ENCODE measurements at places on chromosomes 2 and 18.

DNA sequence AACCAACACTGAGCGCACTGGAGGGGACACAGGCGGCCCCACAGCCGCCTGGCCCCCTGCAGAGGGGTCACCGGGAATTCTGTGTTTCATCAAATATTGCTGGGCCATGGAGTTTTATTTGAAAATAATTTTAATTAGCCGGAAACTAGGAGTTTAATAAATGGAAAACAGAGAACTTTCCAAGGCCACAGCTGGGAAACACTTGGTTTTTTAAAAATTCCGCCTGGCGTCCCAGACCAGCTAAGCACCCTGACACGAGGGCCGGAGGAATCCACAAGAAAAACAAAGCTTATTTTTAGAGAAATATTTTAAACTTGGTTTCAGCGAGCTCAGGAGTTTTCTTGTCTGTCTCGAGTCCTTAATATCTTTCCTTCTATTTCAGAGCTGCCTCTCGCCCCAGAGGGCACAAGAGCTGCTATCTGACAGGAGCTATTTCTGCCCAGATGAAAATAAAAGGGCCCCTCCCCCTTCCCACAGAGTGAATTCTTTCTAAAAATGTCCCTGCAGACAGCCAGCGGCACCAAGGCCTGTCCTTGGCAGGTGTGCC is 8.2 kb downstream of the ZFP36L2 start:
- DNase-seq = no peak

- DNase-seq = no peak
These were observed at the start of gene FBXO36 for GRCh38 chr2:229922449-229923386. Gene FBXO36 (plus strand): TSS chr2:229922503. CDS start chr2:229922514, 11 bp downstream.

DNA sequence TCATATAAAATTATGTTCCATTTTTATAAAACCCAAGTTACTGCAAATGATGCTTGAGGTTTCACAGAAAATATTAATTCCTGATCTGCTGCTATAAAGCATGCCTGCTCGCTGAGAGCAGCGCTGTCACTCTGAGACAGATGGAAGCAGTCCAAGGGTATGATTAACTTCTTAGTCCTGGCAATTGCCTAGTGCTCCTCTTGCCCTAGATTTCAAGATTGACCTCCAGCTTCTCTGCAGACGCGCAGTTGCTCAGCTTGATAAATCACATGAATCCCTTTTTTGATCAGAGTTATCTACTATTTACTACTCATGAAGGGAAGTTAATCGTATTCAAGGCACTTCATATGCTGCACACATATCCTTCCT is 154.6 kb upstream of the REV1 start:
- DNase-seq = no peak

- no peak for DNase-seq
These were observed 326.3 kb upstream of the ZNF521 start for GRCh38 chr18:25678221-25678620.

- DNase-seq = no peak
These were observed 8.4 kb upstream of the CABYR start for GRCh38 chr18:24130494-24130893.

- no peak for DNase-seq
These were observed 4.0 kb downstream of the RNMT start for GRCh38 chr18:13730481-13730880.

DNA sequence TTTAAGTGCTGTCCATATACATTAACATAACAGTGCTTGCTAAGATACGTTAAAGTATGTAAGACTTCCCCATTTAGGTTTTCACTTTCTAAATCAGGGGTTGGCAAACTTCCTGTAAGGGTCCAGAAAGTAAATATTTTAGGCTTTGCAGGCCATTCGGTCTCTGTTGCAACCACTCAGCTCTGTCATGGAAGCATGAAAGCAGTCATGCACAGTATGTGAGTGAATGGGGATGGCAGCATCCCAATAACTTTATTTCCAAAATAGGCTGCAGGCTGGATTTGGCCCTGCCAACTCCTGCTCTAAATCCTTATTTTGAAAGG is 128.7 kb downstream of the PLA2R1 start:
- DNase-seq = no peak

DNA sequence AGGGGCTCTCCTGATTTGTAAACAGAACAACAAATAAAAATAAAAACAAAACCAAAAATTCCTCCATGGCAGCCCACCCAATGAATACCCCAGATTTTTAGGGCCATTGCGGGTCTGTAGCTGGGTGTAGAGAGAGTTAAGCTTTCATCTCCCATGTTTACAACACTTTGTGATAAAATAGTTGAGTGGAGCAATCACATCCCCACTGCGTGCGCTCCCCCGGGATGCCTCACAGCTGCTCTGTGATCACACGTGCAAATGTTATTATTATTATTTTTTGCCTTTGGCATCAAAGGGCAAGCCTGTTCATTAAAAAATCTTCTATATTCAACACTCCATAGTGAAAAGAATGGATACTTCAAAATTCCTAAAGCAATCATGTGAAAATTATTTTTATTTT is 118.0 kb downstream of the MBP start:
- no peak for DNase-seq

GRCh38 chr2:119792907-119793312 is 33.2 kb downstream of the PTPN4 start:
- no peak for DNase-seq

DNA sequence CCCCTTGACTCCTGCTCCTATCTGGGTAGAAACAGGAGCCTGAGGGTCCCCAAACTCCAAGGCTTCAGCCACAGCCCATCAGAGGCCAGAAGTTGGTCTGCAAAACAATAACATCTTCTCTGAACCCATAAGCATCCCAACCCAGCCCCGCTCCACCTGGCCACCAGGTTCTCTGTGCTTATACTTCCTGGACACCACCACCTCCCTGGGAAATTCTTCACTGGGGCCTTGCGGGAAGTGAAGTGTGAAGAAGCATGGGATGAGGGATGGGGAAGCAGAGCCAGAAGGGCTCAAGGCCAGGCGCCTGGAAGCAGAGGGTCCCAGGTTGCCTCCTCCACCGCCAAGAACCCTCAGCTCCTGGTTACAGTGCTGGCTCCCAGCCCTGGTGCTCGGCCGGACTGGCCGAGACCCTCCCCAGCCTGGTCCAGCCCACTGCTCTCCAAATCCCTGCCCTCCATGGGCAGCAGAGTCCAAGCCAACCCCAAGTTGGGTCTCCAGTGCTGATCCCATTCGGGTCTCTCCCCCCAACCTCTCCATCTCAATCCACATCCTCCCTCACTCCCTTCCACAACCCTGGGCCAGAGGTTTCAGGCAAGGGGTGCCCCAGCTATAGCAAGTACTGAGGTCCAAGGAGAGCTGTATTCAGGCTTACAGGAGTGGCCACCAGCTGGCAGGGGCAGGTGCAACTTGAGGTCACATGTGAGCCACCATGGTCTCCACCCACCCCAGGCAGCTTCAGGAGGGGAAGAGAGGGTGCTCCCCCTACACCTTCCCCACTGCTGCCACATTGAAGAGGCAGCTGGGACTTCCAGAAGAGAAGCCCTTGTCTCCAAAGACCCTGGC is 60.7 kb downstream of the TNS1 start:
- DNase-seq = no peak

DNA sequence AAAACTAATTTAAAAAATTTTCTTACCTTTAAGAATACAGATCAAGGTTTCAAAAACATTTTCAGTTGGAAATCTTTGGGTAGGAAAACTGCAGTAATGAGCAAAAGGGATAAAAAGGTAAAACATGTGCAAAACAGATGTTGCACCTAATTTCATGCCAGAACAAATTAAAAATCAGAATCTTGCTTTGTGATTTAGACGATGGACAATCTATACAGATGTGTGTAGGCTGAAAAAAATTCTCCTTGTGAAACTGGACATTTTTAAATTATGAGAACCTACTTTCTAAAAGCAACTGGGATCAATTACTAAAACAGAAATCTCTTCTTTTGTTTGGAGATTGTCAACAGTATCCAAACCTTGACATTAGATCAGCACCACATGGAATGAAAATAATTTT is 183.2 kb upstream of the ITGA4 start:
- DNase-seq = no peak

DNA sequence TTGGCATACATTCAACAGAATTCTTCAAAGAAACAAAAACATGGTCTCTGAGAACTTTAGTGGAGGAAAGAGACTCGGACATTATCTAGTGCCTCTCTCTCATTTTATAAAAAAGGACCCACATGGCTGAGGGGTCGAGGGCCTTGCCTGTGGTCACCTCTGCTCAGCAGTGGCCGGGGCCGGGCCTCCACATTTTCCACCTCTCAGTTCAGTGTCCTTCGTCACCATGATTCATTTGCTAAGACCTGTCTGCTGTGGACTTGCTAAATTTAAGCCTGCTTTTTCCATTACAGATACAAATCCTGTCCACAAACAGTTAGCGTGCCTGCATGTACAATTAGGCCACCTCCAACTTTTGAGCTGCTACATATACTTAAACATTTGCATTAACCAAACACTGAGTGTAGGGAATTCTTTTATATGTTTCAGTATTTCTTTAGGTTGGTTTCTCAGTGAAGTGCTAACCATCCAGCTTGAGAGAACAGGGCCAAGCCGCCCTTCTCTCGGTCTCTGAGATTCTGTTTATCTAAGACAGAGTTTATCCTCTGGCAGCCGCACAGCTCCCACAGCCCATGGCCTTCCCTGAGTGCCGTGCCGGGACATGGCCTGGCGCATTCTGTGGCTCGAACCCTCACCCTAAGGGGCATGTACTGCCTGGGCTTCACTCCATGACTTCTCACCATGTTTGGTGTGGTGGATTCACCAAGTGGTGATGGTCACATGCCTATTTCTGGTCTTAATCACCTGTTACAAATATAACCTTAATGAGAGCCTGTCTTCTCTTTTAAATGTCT is 46.2 kb downstream of the COA5 start:
- no peak for DNase-seq

- no peak for DNase-seq
These were observed 272.1 kb downstream of the NAPG start for GRCh38 chr18:10797896-10798295.

GRCh38 chr2:7071154-7071553 is 153.9 kb downstream of the RNF144A start:
- no peak for DNase-seq

GRCh38 chr2:169073963-169074751 is 4.8 kb downstream of the DHRS9 start:
- DNase-seq = no peak

- peak; percentile 10 for DNase-seq
These were observed 56.1 kb upstream of the PEX13 start for GRCh38 chr2:60961457-60961856.

DNA sequence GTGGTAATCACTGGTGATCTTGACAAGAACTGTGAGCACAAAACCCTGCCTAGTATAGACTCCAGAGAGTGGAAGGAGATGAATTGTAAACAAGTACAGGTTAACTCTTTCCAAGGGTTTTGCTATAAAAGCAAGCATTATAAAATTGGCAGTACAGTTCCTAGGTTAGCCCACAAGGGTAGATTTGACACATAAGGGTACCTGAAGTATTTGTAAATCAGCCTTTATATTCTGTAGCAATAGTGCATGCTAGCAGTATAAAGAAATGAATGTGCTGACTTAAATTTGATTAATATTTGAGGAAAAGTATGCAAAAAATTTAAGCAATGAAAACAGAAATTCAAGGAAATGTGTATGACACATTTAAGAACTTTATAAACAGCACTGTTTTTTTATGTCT is 42.4 kb downstream of the SP3 start:
- DNase-seq = no peak

DNA sequence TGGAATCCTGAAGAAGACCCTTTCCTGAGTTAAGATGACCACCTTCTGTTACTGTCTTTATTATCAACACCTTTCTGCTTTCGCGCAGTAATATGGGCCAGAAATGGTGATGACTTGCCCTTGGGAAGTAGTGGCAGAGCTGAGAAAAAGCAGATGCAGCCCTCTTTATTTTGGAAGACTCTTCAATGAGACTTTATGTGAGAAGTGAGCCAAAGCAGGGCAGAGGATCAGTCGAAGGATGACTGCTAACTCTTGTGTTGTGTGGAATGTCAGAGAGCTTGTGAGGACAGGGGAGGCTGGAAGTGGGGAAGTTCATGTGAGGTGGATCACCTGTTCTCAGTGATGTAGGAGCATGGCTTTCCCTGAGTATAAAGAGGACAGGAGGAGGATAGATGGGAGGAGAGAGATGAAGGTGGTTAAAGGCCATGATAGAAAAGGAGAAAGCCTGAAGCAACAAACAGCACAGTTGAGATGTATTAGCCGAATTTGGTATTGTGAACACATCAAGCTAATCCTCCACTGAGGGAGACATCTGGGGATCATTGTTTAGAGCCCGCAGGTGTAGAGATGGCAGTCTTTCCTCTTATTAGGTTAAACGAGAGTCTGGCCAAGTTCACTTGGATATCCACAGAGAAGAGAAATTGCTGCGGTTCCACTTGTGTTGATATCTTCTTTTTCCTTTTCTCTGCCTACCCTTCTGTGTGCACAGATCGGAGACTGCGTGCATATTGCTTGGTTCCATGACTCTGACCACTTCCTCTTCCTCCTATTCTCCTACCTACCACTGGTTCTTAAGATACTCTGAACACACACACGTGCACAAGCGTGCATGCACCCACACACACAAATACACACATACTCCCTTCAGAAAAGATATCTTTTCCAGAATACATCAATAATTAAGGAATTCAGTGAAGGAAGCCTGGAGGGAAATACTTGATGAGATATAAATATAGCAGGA is 67.4 kb downstream of the SLC9A2 start:
- DNase-seq = no peak

DNA sequence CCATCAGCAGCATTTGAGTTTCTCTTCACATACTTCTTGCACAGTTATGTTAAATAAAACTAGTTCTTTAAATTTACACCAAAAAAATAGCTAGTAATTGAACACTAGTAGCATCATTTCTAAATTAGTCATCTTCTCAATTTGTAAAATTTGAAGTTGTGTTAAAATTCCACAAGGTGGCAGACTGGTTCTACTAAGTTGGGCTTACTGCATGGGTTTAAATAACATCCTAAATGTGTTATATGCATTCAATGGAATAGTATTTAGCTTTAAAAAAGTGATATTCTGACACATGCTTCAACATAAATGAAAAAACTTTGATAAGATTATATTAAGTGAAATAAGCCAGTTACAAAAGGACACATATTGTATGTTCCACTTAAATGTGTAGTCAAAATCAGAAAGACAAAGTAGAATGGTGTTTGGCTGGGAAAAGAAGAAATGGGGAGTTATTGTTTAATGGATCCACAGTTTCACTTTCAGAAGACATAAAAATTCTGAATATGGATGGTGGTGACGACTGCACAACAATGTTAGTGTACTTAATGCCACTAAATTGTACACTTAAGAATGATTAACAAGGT is 28.7 kb upstream of the RPRD1A start:
- peak; percentile 54 for DNase-seq

DNA sequence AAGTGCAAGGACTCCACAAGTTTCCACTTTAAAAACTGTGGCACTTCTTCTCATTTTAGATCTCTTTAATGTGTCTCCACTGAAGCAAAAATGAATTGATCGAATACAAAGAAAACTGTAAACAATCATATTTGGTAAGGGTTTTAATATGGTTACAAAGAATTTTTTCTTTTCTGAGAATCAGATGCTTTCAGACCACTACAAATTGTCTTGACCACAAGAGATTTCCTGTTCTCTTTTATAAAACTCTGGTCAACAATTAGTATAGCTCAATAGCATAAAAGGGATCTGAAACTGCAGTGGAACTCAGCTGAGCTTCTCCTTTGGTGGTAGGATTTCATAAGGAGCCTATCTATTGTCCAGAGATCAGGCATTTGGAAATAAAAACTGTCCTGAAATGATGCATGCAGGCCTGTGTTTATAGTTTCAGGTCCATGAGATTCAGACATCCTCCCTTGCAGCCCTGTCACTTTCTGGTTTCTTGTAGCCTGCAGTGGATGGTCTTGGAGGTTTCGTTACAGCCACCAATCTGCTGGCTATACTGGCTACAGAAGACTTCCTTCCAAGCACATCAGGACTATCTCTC is 120.0 kb downstream of the DOCK10 start:
- no peak for DNase-seq

GRCh38 chr2:140624200-140624599 is 1506.6 kb downstream of the LRP1B start:
- no peak for DNase-seq
